ENCODE measurements at places on chromosomes 12 and 14.

DNA sequence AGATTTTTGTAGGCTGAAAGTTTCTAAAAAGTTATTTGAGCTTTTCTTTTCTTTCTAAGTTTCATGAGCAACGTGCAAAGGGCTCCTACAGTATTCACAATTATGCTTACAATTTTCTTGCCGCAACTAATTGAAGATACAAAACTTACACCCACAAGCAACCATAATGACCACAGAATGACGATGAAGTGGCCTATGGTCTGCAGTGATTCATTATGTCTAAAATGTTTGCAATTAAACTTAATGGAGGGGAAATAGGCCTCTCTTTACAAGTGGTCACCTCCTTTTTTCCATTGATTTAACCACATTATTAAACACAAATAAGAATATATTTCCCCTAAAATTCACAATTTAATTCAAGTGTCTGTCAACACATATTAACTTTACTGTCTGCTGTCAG lies 732.6 kb upstream of the FLRT2 start:
- DNase-seq = no peak

GRCh38 chr14:90567991-90568390 lies 171.2 kb downstream of the CALM1 start:
- no peak for DNase-seq

DNA sequence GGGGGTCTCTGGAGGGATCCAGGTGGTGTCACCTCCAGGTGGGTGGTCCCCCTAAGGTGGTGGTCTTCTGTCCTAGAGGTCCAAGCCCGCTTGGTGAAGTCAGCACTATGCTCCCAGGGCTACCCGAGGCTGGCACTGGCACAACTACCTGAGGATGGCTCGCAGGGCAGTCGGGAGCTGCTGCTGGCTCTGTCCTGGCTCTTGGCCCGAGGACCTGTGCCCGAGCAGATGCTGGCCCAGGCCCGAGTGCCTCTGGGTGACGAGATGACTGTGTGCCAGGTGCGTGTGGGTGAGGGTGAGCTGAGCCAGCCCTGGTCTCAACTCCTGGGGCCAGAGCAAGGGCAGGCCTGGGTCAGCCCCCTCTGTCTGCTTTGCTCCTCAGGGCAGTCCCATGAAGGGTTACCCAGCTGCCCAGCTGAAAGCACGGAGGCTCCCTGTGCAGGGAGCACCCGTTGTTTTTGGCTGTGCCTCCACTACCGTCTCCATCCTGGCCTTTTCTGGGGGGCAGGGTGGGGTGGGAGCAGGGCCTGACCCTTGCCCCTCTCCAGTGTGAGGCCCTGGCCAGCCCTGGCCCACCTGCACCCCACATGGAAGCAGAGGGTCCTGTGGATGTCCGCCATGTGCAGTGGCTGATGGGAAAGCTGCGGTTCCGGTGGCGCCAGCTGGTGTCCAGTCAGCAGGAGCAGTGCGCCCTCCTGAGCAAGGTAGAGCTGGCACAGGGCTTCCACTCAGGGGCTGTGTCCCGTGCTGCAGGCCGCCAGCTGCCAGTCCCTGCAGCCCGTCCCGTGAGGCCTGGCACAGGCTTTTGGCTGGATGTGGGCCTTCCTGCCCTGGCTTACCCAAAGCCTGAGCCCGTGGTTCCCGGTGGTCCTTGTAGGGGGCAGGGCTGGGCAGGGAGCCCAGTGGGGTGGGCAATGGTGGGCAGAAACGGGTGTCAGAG lies 1.3 kb downstream of the TEDC1 start:
- DNase-seq = no peak

GRCh38 chr12:119544765-119545625 lies 48.6 kb upstream of the TMEM233 start:
- peak; percentile 60 for DNase-seq

GRCh38 chr12:41225179-41225578 lies 37.1 kb downstream of the PDZRN4 start:
- no peak for DNase-seq

GRCh38 chr12:106248846-106249371 lies 1.1 kb upstream of the CKAP4 start:
- DNase-seq = no peak

- no peak for DNase-seq
Observed at GRCh38 chr12:116590561-116590960, 31.4 kb downstream of the MAP1LC3B2 start.

DNA sequence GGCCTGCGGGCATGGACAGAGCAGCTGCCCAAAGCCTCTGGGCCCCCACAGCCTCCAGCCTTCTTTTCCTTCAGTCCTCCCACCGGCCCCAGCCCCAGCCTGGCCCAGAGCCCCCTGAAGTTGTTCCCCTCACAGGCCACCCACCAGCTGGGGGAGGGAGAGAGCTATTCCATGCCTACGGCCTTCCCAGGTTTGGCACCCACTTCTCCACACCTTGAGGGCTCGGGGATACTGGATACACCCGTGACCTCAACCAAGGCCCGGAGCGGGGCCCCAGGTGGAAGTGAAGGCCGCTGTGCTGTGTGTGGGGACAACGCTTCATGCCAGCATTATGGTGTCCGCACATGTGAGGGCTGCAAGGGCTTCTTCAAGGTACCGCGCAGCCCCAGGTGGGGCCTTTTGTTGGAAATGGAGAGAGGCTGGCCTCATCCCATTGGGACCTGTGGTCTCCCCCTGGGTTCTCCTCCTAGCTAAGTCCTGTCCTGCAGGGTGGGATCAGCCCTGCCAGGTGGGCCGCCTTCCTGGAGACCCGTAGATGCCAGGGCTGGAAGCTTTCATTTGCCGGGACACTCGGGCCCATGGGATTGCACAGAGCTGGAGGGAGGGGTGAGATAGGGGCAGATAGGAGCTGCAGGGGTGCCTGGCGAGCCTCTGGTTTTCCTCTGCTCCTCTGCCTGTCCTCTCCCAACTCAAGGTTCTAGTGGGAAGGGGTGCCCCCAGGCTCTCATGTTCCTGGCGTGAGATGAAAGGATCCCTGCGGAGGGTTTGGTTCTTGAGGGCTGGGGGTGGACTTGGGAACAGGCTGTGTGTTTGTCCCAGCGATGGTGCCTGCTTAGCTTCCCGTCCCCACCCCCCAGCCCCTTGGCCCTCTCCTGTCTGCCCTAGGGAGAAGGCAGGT lies 3.8 kb downstream of the NR4A1 start:
- no peak for DNase-seq

DNA sequence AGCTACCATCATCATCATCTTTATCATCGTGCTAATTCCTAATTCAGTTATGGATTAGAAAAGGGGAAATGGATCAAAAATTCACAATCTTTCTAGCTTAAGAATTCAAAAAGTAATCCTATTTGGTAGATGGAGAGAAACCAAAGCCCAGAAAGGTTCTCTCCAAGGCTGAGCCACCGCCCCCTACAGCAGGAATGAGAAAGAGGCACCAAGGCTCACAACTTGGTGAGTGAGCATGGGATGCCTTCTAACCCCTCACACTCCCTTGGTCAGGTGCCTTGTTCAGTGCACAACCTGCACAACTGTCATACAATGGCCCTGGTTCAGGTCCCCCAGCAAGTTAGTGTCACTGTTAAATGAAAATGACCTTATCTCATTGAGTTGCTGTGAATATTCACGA lies 171.5 kb downstream of the ANO2 start:
- DNase-seq = no peak

DNA sequence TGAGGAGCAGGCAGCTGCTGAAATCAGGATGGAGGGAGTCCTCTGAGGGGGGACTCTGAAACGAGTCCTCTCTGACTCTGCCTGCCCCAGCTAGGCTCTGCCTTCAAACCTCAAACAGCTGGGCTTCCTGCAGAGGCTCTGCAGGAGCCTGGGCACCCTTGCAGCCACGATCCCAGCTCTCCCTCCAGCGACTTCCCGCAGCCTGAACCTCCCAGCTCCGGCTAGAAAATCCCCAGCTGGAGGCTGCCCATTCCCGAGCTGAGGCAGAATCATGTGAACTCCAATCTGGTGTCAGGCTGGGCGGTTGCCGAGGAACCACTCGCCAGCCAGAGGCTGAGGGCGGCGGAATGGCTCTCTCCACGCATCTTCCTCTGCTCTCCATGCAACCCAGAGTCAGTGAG lies at the start of gene GPR68:
TSS of gene GPR68 (minus strand) at position 204 of the 401 bp plus-strand sequence. CDS start 9,654 bp downstream, outside the sequence.
- no peak for DNase-seq

- no peak for DNase-seq
Observed at GRCh38 chr14:96567289-96567899, 65.2 kb downstream of the PAPOLA start.

Measured in keratinocyte (primary cell).